ENCODE measurements at places on chromosomes 4 and X.

DNA sequence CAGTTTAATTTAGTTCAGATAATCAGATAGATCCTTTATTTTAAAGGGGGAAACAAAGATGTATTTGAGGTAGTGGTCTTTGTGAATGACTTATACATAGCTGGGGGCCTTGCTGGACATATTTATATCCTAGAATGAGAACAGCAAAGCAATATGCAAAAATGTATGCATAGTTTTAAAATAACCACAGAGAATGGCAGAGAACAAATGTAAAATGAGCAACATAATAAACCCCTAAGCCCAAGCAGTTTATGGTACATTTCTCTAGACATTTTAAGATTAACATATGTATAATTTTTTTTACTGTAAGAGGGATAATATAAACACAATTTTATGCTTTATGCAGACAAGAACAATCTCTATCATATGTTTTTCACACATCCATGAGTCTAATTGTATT, 434.2 kb upstream of the SMIM31 start:
- no peak for DNase-seq

DNA sequence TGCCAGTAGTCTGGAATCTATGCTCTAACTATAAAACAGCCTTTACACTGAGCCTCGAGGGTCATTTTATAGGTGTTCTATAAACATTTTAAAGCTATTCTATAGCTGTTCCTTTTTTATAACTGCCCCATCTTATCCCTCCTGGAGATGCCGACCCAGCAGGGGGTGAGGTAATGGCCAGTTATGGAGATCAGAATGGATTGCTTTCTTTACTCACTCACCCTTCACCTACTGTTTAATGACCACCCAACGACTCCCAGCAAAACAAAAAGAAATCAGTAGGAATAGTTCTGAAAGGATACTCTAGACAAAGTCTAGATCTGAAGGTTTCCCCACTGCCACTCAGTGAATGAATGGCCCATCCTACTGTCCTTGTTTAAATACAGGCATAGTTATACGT, 1113.1 kb downstream of the FAT4 start:
- DNase-seq = no peak

GRCh38 chr4:40276546-40276945, 58.6 kb upstream of the CHRNA9 start:
- no peak for DNase-seq

DNA sequence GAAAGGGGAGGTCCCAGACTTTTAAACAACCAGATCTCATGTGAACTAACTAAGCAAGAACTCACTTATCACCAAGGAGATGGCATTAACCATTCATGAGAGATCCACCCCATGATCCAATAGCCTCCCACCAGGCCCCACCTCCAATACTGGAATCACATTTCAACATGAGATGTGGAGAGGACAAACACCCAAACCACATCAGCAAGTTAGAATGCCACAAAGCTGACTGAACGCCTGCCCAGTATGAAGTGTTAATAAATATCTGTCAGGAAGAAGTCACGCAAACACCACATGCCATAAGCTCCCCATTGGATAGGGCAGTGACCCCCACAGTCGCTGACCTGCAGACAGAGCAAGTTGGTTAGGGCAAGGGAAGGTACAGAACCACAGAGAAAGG, 14.3 kb downstream of the SLC10A6 start:
- no peak for DNase-seq

GRCh38 chr4:74098427-74098994, 484 bp downstream of the CXCL2 start:
- no peak for DNase-seq

DNA sequence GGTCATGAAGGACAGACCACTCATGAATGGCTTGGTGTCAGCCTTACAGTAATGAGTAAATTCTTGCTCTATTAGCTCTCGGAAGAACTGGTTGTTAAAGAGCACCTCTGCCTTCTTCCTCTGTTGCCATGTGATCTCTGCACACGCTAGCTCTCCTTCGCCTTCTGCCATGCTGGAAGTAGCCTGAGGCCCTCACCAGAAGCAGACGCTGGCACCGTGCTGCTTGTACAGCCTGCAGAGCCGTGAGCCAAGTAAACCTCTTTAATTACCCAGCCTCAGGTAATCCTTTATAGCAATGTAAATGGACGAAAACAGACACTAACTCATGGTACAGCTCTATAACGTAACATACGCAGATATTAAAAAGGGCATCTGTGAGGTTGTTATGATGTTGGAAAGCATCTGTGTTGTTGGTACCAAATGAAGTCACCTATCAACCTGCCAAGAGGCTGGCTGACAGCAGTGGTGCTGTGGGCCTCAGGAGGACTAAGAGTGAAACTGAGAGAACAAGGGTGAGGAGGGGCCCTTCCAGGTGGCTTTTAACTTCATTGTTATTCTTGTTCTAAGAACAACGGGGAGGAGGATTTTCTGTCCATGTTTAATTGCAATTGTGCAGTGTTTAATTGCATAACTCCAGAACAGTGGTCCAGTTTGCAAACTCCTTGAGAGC, 69.2 kb downstream of the CRMP1 start:
- DNase-seq = no peak

Measured in memory B cell (primary cell).